ENCODE measurements at places on chromosomes 1 and 21.

- DNase-seq: no peak
These were observed 26.7 kb upstream of the KCNN3 start for GRCh38 chr1:154896771-154897286.

- DNase-seq: no peak
These were observed 12.0 kb upstream of the GPR153 start for GRCh38 chr1:6272868-6273267.

- DNase-seq: no peak
These were observed 1.1 kb downstream of the TOR3A start for GRCh38 chr1:179082999-179083335.

- no peak for DNase-seq
These were observed 543.0 kb upstream of the RGS18 start for GRCh38 chr1:191615101-191615821.

- DNase-seq: no peak
These were observed 6.6 kb downstream of the BMP8B start for GRCh38 chr1:39782103-39782502.

GRCh38 chr1:27872059-27872801 lies at the start of gene THEMIS2:
Gene THEMIS2, plus strand, starts transcription at chr1:27872544. Its CDS starts 28 bp downstream, at chr1:27872572.
- peak; percentile 80 for DNase-seq

- DNase-seq: no peak
These were observed 9.7 kb downstream of the PTGS2 start for GRCh38 chr1:186670297-186671135.

DNA sequence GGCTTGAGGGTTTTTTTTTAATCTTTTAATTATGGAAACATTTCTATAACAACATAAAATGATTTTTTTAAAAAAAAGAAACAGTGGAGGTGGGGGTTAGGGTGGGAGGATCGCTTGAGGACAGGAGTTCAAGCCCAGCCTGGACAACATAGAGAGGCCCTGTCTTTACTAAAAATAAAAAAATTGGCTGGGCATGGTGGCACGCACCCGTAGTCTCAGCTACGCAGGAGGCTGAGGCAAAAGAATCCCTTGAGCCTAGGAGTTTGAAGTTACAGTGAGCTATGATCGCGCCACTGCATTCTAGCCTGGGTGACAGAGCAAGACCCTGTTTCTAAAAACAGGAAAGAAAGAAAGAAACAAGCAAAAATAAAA lies 32.2 kb upstream of the RNF11 start:
- DNase-seq: no peak

DNA sequence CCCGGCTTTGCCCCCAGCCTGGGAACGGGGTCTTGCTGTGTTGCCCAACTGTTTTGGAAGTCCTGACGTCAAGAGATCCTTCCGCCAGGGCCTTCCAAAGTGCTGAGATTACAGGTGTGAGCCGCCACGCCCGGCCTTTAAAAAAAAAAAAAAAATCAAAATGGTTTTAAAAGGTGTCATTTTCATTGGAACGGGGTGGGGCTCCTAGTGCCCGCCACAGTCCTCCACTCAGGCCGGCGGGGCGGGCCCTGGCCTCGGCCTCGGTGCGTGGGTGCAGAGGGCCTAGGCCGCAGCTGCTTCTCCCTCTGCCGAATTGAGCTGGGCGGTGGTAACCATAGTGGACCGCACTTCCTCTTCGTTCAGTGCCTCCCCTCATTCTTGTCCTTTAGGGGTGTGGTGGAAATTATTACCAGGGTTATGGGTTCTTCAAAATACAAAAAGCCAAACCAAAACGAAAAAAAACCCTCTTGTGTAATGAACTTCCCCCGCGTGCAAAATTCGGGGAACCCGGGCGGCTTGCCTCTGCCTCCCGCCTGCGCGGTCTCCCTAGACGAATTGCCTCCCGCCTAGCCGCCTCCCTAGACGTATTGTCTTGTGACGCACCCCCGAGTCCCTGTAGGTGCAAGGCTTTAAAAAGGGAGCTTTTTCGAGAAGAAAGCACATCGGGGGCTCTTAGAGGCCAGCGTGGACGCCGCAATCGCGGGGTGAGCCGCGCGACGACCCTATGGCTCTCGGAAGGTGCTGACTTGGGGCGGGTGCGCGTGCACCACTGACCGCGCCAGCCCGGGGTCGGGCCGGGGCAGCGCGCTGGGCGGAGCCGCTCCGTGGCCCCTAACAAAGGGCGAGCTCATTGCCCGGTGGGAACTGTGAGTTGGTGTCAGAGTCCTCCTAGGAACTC lies 10.5 kb upstream of the SPEN start:
- no peak for DNase-seq

- no peak for DNase-seq
These were observed 43.9 kb downstream of the SUSD4 start for GRCh38 chr1:223319905-223320580.

- no peak for DNase-seq
These were observed 520.4 kb upstream of the B3GALT2 start for GRCh38 chr1:193706766-193707165.

GRCh38 chr1:230105754-230106625 lies 39.0 kb downstream of the GALNT2 start:
- peak; percentile 61 for DNase-seq

DNA sequence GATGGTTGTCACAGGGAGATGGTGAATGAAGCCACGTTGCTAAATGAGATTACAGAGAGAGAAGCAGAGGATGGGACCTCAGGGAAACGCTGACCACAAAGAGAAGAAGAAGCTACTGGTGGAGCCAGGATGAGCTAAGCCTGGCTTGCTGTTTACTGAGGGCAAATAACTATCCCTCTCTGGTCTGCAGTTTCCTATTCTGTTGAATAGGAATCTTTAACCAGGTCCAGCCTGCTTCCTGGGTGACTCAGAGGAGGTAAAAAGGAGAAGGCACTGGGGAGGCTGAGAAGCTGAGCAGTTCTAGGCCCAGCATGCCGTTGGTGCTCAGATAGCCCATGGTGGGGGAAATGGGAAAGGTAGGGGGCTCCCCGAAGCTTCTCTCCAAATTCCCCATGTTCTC lies 29.6 kb downstream of the DMBX1 start:
- DNase-seq: no peak

- DNase-seq: peak; percentile 86
These were observed 46.1 kb downstream of the MEGF6 start for GRCh38 chr1:3564921-3565831.

DNA sequence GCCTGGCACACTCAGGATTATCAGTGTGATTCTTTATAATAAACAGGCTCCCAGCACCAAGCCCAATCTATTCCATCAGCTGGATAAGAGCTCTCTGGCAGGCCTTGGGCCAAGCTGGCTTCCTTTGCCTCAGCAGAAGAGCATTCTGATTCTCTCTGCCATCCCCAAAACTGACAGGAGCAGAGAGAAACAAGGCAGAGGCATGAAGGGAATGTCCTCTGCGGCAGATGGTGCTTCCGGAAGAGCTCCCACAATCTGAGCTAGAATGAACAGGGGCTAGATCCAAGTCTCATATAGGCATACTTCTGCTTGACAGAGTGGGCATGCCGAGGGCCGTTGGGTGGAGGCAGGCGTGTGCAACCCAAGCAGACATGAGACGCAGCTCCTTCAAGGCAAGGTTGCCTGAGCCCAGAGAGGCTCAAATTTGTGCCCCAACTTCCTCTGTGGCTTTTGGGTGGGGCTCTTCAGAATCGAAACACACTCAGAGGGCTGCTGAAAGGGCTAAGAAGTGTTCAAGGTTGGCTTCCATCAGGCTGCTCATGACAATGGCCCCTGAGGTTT lies 4.0 kb downstream of the CAPN2 start:
- no peak for DNase-seq

- DNase-seq: no peak
These were observed 561.8 kb upstream of the PRMT6 start for GRCh38 chr1:106494646-106495045.
